T-cell (primary cell): ENCODE measurements at places on chromosomes 2 and 18. TPM values are rescaled to one million over a fixed set of nuclear protein-coding genes. Genes with fewer than 3 reads are reported as not detected.

The MAPRE3 gene
- total RNA-seq, result 4.4 TPM

The PDE1A gene
- not detected for total RNA-seq

The CACNB4 gene
- 1.2 TPM for total RNA-seq

The MATN3 gene
- 0.23 TPM for total RNA-seq

The CYP27A1 gene
- 0.60 TPM for total RNA-seq

- no peak for DNase-seq
These were observed 16.9 kb downstream of the IMPA2 start for GRCh38 chr18:11998193-11998592.

DNA sequence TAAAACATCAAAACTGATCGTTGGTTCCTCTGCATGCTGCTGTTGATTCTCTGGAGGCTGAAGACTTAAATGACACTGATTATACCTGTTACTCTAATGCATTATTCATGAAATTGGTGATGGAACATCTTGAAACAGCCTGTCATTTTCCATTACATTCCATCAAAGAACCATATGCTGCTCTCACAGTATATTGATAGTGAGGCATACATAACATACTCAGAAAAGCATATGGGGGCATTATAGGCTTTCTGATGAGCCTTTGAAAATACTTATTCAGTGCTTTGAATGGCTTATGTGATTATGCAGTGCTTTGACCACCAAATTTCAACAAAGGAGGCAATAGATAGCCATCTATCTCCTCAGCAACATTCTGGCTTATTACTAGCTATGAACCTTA, 392.1 kb downstream of the CDH19 start:
- no peak for DNase-seq

GRCh38 chr2:239202343-239202742, 198.5 kb downstream of the HDAC4 start:
- no peak for DNase-seq

DNA sequence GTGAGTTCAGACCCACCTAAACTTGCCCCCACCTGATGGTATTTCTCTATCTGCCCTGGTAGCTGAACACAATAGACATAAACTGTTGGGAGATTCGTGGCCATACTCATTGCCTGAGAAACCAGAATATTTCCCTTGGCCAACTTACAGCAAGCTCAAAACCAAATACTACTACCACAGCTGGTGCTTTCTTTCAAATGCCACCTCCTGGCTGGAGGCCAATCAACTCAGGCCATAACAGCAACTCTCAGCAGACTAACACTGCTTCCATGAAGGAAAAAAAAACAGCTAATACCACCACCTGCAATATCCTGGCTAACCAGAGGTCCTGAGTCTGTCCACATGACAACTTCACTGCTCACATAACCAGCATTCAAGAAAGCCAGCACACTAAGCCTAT, 373.1 kb downstream of the CMPK2 start:
- no peak for DNase-seq

GRCh38 chr18:54769526-54770464, 58.5 kb upstream of the RAB27B start:
- no peak for DNase-seq

DNA sequence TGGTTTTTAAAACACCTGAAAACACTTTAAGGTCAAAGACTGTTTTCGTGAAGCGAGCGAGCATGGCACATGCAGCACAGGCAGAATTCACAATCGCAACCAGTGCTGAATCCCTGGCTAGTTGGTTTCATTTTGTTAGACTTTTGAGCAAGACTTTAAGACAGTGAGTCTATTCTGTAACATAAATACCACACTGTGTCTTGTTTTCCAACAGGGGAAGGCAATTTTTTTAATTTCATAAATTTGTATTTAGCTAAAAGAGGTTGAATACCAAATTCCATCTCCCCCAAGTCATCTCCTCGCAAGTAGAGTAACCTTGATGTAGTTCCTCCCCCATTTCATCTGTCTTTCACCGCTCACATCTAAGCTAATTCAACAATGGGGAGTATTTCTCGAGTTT, 1.4 kb downstream of the CERKL start:
- no peak for DNase-seq

- DNase-seq, result no peak
These were observed 141.7 kb downstream of the PDE11A start for GRCh38 chr2:177930916-177931315.
